ENCODE measurements at places on chromosomes 4 and X.

DNA sequence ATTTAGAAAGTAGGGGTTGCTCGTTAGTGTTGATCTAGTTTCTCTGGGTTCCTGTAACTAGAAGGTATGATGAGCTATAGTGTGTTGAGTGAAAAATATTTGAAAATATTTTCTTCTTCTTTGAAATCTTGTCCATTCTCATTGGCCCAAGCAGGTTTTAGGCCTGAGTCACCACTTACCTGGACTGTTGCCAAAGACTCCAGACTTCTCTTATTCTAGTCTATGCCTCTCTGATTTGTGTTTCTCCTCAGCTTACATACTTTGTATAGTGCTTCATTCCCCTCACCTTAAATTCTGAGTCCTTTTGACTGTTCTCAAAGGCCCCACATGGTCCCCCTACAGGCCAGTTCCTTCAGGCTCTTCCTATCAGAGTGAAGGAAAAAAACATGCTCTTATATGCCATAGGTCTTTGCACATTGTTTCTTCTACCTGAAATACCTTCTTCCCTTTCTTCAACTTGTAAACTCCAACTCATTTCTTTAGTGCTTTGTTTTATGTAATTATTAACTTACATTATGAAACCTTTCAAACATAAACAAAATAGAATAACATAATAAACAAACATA, 258.2 kb downstream of the PPP1R2C start:
- DNase-seq, result no peak

GRCh38 chrX:45755703-45756102, 555.0 kb upstream of the DIPK2B start:
- DNase-seq, result no peak

DNA sequence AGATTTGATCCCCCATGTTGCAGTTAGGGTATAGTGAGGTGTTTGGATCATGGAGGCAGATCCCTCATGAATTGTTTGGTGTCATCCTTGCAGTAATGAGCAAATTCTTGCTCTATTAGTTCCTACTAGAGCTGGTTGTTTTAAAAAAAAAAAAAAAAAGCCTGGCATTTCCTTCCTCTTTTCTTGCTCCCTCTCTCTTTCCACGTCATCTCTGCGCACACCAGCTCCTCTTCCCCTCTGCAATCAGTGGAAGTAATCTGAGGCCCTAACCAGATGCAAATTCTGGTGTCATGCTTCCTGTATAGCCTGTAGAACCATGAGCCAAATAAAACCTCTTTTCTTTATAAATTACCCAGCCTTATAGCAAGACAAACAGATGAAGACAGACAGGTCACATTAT, 24.5 kb downstream of the WDR17 start:
- DNase-seq, result no peak

GRCh38 chrX:39670281-39670680, 427.5 kb downstream of the BCOR start:
- no peak for DNase-seq

DNA sequence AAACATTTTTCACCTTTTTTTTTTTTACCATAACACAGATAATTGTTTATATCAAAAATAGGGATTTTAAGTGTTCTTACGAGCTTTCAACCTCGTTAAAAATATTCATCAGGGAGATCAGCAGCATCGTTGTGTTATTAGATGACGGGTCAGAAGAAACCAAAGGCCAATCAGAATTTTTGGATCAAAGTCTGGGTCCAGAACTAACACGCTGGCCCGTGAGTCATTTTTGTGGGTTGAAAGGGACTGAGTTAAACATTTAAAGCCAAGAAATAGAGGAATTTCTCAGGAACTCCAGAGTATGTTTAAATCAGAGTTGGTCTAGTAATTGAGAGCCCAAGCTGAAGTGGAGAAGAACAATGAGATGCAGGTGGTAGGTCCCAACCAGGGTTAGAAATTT, 170.8 kb downstream of the TLL1 start:
- no peak for DNase-seq

- DNase-seq, result no peak
Observed at GRCh38 chrX:19065535-19065934, 56.7 kb downstream of the ADGRG2 start.

GRCh38 chr4:153785910-153786721, 2.8 kb downstream of the SFRP2 start:
- no peak for DNase-seq

DNA sequence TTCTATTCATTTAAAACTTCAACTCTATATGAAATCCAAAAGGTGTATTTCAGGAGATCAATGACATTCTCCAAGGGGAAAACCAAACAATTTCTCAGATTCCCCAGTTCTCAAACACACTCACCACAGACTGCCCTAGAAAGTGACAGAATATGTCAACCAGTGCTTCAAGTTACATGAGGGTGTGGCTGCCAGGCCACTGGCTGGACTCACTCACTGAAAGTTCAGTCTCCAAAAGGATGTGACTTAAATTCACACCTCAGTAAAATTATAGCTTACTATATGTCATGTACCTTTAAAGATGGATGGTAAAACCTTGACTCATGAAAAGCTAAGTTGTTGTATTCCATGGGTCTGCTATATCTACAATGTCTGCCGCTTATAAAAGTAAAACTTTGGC, 7.3 kb downstream of the INPP4B start:
- no peak for DNase-seq

- DNase-seq, result no peak
Observed at GRCh38 chr4:104099141-104099540, 379.4 kb upstream of the TACR3 start.

DNA sequence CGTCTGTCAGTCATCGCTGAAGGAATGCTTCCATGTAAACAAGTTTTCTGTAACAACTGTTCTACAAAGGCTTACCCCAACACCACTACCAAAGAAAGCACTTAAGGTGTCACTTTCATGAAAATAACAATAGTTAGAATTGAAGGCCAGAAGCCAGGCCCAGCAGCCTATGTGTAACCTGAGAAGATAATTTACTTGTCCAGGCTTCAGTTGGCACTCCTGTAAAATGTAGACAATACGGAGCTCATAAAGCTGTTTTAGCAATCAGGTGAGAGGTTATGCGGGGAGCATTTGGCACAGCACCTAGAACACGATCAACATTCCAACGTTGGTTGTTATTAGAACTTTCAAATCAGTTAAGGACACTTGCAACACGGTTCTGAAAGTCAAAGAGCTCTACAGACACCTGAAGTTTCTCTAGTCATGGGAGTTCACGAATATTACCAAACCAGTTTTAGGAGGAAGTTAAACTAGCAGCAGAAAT, 15.7 kb downstream of the ADGRA3 start:
- DNase-seq, result no peak
